ENCODE measurements at places on chromosomes 1 and 21.

- no peak for DNase-seq
These were observed 25.1 kb downstream of the SHCBP1L start for GRCh38 chr1:182927693-182928433.

DNA sequence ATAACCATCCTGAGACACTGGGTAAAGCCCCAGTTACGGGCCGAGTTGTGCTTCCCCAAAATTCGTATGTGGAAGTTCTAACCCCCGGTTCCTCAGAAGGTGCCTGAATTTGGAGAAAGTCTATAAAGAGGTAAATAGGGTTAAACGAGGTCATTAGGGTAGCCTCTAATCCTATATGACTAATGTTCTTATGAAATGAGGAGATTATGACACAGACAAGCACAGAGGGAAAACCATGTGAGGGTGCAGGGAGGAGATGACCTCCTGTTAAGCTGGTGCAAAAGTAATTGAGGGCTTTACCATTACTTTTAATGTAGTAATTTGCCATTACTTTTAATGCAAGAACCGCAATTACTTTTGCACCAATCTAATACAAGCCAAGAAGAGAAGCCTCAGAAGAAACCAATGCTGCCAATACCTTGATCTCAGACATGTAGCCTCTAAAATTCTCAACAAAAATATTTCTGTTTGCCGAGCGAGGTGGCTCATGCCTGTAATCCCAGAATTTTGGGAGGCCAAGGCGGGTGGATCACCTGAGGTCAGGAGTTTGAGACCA, 260.8 kb downstream of the GPATCH2 start:
- DNase-seq: no peak

- DNase-seq: peak; percentile 27
These were observed 176.5 kb upstream of the HOOK1 start for GRCh38 chr1:59638231-59638711.

GRCh38 chr1:15760520-15761211, 2.1 kb downstream of the FBLIM1 start:
- peak; percentile 92 for DNase-seq

GRCh38 chr21:17270229-17270628, 242.6 kb upstream of the CXADR start:
- peak; percentile 3 for DNase-seq

GRCh38 chr21:37553078-37553481, 186.5 kb downstream of the DYRK1A start:
- no peak for DNase-seq

GRCh38 chr1:223304931-223305330, 59.0 kb downstream of the SUSD4 start:
- DNase-seq: no peak

- peak; percentile 71 for DNase-seq
These were observed 27.7 kb upstream of the LY9 start for GRCh38 chr1:160768295-160768657.

DNA sequence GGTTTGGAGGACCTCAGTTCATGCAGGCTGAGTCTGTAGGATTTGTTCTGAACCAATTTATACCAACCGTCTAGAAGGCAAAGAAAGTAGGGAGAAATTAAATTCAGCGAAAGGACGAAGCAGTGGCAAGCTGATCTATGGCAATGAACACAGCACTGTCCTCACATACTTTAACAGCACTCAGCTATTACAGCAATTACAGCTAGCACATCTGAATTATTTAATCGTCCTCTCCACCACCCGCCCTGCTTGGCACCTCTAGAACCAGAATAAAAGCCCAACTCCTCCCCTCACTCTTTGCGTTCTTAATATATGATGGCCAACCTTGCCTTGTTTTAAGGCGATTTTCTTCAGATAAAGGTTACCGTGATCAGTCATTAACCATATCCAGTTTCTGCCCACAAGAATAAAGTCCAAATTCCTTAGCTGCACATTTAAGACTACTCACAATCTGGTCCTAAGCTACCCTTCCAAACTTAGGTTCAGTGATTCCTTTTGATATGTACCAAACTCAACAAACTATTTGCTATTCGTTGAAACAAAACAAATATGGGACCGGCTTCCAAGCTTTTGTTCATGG, 169.4 kb upstream of the ESRRG start:
- DNase-seq: no peak

DNA sequence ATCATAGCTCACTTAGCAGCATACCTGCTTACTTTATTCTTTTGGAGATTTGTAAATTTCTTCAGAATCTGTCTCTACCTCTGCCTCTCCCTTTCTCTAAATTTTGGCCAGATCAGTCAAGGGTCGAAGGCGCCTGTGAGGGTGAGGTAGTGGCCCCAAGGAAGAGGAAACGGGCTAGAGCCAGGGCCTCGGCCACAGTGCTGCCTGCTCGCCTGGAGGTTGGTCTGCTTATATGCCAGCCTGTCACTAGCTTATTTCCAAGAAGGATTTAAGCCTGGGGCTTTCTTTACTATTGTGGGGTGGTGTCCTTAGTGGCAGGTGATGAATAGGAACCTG, 19.6 kb downstream of the PEX14 start:
- no peak for DNase-seq

DNA sequence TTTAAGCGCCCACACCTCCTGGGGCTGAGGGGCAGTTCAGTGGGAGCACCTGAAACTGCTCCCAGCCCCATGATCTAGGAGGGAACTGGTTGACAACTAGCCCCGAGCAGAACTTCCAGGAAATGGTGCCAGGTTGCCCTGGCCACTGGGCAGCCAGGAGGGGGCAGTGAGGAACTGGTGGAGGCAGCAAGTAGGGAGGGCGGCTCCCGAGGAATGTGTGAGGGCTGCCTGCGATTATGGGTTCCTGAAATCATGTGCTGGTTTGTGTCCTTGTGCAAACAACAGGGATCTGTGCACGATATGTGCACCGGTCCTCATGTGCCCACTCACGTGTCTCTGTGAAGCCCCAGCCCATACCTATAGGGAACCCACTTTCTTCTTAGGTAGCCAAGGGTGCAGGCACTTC, 9.9 kb downstream of the GPR3 start:
- DNase-seq: peak; percentile 53

- no peak for DNase-seq
These were observed 28.5 kb downstream of the WNT4 start for GRCh38 chr1:22114083-22115012.

DNA sequence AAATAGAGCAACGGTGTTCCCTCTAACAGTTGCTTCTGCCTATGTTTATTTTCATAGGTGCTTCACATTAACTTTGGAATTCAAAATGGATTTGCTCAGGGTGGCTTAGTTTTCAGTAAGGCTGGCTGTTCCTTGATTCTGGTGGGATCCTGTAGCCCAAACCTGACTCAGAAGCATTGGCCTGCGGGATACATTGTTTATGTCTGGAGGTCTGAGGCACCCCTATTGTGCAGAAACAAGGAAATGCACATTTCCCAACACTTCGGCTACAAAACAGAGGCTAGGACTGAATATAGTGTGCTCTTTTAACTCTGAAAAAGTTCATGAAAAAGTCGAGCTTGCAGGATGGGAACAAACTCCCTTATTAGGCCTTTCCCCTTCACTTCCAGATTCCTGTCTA, 133.8 kb upstream of the F3 start:
- DNase-seq: no peak

- DNase-seq: no peak
These were observed 28.6 kb upstream of the PLEKHG5 start for GRCh38 chr1:6519935-6520671.

- DNase-seq: no peak
These were observed 80.5 kb downstream of the RERE start for GRCh38 chr1:8736927-8737326.

- DNase-seq: peak; percentile 68
These were observed 2.1 kb downstream of the ARHGEF2 start for GRCh38 chr1:155976062-155976912.

All from HT1080 (cell line).